PC-9 (cell line): ENCODE measurements at places on chromosomes 3 and 15. TPM values are rescaled to one million over a fixed set of nuclear protein-coding genes. Genes with fewer than 3 reads are reported as not detected.

TYRO3 gene
- total RNA-seq = 30.3 and 30.8 TPM in 2 replicates

DNA sequence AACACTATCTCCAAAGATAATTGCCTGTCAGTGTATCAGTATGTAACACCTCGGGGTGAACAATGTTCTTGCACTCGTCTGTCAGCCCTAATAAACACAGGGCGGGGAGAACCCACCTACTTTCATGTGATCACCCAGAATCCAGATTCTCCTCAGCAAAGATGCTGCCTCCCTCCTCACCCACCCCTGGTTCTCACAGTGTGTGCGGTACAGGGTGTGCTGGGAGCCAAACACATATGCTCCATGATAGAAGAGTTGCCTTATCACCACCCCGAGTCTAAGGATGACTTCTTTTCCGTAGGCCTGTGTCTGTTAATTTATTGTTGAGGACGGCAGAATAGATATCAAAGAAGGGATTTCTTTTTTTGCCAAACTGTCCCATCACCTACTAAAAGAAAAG, 206.1 kb downstream of the TLE3 start:
- no peak for DNase-seq

DNA sequence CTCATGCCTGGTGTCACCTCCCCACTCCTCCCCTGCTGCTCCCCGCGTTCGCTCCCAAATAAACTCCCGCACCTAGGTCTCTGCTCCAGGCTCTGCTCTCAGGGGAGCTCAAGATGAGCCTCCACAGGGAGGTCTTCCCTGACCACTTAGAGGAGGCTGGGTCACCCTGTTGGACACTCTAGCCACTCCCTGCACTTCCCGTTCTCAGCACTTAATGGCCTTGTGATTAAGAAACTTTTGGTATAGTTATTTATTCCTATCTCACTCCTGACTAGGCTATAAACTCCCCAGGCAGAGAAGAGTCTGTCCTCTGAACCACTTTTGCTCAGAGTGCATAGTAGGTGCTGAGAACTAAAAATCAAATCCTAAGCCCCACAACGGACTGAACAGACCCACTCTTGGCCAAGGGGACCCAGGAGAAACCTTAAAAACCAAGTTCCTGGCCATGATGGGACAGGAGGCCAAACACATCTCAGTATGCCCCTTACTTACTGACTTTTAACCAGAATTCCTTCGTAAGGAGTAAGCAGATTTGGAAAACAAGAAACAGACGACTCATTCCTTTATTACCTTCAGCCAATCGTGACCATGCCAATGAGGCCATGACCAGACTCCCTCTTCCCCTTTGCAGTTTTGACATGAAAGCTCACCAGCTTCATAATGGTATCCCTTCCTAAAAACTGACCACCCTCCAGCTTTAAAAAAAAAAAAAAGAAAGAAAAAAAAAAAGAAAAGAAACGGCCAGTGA, 69.0 kb upstream of the HRH1 start:
- DNase-seq = no peak

GRCh38 chr3:45607790-45608189, 13.2 kb downstream of the LIMD1 start:
- DNase-seq = no peak

- DNase-seq = peak; percentile 65
Observed at GRCh38 chr3:63961891-63962290, 49.7 kb upstream of the SCAANT1 start.

CPNE9 gene
- not detected in 2 replicates for total RNA-seq

DPPA4 gene
- not detected in 2 replicates for total RNA-seq

DNA sequence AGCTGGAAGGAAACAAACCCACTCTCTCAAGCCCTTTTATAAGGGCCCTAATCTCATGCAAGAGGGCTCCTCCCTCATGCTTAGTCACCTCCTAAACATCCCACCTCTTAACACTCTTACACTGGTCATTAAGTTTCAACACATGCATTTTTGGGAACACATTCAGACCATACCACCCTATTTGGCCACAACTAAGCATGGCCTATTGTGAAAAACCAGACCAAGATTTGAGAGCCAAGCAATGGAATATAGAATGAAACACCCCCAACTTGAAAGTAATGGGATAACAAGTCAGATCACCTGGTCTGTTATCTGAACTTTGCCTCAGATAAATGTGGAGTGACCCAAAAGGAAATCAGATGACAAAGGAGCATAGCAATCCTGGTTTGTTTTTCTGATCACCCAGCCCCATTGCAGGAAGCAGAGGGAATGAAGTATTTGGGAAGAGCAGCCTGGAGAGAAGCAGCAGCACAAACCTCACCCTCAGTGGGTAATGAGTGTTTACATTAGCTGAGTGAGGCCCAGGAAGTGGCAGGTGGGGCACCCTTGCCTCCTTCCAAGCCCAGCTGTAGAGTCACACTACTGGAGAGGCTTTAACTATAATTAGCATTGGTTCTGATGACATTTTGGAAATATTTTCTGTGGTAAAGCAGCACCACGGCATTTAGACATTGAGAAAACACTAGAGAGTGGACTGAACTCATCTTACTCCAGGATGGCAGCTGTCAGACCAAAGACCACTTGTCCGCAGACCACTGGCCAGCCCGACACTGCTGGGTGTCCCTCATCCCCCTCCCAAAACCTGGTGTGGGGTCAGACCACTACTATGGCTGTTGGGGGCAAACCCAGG, 48.8 kb upstream of the PRTG start:
- DNase-seq = peak; percentile 46

- DNase-seq = no peak
Observed at GRCh38 chr3:126951561-126951960, 31.4 kb upstream of the PLXNA1 start.

ASB14 gene
- not detected in 2 replicates for total RNA-seq

DNA sequence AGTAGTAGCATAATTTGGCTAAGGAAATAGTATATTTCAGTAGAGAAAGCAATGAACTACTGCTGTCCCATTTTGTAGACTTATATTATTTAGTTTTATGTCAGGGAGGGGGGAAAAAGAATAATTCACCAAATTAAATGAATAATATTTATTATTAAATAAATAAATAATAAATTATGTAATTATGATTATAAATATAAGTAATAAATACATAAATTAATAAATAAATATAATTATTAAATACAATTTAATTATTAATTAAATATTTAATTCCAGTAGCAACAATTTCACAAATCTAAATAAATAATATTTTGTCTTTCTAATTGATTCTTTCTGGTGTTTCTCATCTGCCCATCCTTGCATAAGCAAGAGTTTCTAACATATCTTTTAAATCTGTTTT, 81.1 kb upstream of the PLSCR4 start:
- DNase-seq = no peak

ZNF80 gene
- not detected in 2 replicates for total RNA-seq

DNA sequence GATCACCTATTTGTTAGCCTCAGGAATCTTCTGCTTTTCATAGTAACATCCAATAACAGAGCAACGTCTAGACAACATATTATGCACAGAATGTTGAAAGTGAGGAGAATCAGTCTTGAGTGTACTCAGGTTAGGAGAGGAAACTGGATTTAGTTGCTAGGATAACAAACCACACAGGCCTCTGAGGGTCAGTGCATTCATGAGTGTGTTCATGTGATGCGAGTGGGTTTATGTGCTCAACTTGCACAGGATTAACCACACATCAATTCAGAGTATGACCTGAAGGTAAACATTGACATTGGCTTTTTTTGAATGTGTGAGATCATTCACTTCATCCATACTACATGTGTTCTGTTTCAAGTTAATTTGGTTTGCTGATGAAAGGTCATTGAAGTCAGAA, 287.6 kb downstream of the DIPK2A start:
- no peak for DNase-seq

- no peak for DNase-seq
Observed at GRCh38 chr3:21624524-21624923, 126.5 kb downstream of the ZNF385D start.

DNA sequence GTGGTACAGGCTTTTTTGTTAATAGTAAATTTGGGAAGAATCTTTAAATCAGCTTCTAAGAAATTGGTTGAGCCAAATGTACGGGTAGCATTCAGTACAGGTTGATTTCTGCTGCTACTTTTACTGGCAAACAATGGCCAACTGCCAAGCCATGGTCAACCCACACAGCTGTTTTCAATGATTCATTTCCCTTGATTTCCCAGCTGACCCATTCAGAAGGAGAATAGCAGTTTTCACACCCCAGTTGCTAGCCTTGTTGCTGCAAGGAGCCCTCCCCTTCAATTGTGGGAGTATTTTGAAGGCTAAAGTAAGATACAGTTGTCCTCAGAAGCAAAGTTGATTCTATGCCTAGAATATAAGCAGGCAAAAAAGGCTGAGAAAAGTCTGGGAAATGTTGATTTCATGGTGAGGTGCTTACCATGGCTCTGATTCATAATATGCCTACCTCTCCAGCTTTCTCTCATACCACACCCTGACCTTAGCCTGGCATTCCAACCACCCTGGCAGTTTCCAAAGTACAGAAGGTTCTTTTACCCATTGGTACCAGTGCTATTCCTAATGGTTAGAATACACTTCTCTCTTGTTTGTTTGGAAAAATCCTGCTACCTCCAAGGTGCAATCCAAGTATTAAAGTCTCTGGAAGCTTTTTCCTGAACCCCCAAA, 320.3 kb upstream of the TGFBR2 start:
- peak; percentile 57 for DNase-seq

DNA sequence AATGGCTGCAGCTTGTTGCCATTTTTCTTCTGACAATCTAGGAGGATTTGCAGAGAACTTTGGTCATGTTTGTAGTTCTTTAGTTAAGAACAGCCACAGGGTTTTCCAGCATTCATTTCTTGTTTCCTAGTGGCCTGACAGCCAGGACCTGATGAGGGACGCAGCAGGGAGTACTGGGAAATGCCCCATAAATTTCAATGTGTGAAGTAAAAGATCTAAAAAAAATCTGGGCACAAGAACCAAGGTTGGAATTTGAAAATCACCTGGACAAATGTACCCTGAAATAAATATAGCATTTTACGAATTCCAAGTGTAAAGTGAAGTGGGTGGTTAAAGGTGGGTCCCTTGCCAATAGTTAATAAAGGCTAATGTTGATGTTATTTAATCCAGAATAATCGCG, 195.0 kb downstream of the ZIC1 start:
- DNase-seq = no peak
